ENCODE measurements at places on chromosomes 2 and 18.

DNA sequence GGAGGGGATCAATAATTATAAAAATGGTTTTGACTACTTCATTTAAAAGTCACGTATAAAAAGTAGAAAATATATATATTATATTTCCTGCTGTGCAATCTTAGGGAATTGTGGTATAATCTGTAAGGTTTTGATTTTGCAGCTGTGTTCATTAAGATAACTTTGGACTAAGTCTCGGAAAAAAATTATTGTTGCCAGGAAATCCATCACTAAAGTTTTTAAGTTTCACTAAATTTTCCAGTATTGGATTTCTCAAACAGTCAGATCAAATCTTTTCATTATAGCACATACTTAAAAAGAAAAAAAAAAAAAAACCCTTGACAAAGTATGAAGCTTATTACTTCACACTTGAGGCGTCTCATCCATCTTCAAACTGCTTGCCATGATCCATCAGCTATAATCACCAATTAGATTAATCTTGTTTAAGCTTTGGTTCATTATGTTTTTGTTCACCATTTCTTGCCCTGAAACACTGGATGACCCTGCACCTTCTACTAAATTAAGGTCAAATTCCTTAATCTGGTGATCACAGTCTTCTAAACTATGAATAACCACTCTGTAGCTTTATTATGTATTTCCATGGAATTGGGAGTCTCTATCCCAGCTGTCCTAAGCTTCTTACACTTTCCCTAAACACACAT, 326.6 kb upstream of the COL3A1 start:
- no peak for DNase-seq

GRCh38 chr2:173989160-173989883, 24.1 kb upstream of the SP3 start:
- DNase-seq = no peak

GRCh38 chr2:52877703-52878102, 889.9 kb upstream of the CHAC2 start:
- no peak for DNase-seq

DNA sequence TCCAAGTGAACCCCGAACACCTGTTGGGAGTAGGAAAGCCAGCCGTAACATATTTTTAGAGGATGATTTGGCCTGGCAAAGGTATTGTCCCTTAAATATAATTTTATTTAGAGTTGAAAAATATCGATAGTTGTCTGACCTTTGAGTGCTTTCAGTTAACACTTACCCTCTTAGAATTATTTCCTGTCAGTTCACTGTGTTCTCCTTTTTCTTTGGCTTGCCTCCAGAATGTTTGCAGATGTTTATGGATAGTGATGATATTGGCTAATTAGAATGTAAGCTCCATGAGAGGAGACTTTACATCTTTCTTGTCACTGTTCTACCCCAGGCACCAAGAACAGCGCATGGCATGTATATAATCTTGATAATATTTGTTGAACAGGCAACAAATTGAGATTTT, 19.8 kb downstream of the PIKFYVE start:
- DNase-seq = no peak

- peak; percentile 42 for DNase-seq
Measured at GRCh38 chr2:46471-47345, at the start of gene FAM110C. FAM110C (minus strand) TSS chr2:46505; CDS start chr2:46385, 120 bp downstream.

DNA sequence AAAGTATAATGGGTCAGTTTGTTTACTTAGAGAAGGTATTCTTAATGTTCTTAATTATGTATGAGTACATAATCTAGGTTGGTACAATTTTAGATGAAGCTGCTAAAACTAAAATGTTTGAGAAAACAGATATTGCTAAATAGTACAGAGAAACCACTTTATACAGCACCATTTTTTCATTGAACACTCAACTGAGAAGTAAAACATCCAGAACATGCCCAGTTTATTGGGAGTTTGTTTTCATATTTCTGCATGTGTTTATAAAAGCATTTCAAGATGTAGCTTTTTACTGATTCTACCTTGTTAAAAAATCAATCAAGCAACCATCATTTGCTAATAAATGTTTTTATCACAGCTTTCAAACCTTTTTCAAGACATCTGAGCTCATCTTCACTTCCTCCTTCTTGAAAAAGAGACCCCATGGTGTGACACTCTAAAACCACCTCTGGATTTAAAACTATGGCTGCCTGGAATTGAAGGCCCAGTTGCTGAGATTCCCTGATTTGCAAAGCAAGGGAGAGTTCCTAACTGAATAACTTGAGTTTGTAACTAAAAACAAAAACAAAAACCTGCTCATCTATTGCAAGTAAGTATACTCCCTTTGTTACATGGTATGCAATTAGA, 585.9 kb downstream of the ZEB2 start:
- DNase-seq = no peak

DNA sequence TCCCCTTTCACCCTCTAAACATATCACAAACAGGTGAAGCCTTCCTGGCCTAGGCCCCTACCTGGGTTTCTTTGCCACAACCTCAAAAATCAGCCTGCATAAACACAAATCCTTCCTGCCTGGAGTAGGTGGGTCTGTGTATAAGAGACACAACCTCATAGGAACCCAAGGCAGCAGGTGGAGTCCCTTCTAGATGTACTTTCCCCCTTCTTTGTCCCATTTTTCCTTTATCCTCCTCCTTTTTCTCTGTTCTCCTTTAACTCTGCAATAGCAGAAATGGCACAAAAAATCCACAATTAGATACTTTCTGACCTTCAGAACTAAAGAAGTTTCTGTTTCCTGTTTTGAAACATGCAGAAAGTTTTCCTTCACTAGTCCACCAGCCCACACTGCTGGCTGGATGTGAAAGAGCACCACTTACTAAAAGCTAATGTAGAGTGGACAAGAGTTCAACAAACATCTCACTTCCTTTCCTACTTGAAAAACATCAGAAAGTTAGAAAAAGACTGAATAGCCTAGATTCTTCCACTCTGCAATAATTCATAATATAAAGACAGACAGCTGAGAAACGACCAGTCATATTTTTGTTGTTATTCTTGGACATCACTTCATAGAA, 11.2 kb downstream of the SLC40A1 start:
- no peak for DNase-seq

DNA sequence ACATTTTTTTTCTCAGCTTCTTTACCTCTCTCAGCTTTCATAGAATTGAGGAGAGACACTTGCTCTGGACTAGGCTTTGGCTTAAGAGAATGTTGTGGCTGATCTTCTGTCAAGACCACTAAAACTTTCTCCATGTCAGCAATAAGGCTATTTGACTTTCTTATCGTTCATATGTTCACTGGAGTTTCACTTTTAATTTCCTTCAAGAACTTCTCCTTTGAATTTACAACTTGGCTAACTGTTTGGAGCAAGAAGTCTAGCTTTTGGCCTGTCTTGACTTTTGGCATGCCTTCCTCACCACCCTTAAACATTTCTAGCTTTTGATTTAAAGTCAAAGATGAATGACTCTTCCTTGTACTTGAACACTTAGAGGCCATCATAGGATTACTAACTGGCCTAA, 104.4 kb upstream of the SLC39A10 start:
- DNase-seq = no peak

GRCh38 chr18:36130039-36130831, 536 bp downstream of the ELP2 start:
- DNase-seq = no peak

DNA sequence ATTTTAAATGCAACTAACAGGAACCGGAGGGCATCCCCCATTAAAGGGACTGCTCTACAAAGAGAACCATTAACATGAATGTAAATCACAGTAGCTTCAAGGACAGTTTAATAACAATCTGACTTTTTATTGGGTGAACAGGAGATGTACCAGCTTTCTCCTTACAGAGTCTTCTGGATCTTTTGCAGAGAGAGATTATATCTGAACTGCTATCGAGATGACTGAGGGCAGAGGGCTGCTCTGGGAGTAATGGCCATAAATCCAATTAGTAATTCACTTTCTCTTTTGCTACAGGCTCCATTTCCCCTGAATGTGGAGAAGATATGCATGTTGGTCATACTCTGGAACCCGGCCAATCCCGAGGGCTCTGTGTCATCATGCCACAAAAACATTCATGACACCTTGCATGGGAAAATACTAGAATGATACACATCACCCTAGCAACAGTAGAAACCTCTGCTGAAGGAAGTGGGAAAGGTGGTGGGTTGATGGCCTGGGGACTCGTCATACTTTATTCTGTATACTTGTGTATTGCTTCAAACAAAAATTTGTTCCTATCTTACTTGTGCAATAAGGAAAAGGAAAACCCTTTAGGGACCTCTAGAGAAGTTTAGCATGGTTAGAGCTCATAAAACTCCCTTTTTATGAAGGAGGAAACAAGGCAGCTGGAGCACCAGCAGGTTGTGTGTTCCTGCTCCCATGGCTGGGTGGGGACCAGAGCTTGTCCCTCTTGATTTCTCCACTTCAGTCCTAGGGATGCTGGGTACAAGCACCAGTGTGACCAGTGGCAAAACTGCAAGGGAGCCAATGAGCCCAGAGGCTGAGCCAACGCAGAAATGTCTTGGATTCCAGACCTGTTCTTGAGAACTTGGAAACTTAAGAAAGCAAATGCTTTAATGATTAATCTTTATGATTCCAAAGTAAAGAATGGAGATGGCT, 26.0 kb downstream of the CTAGE1 start:
- peak; percentile 67 for DNase-seq

GRCh38 chr2:32564417-32565035, 63.3 kb upstream of the TTC27 start:
- no peak for DNase-seq

All from mesothelial cell of epicardium (in vitro differentiated cells).